ENCODE measurements at places on chromosomes 6 and 20. TPM values are rescaled to one million over a fixed set of nuclear protein-coding genes. Genes with fewer than 3 reads are reported as not detected.
A peak's percentile ranks its signal among the peaks of the same experiment; 100 is the strongest.

DNA sequence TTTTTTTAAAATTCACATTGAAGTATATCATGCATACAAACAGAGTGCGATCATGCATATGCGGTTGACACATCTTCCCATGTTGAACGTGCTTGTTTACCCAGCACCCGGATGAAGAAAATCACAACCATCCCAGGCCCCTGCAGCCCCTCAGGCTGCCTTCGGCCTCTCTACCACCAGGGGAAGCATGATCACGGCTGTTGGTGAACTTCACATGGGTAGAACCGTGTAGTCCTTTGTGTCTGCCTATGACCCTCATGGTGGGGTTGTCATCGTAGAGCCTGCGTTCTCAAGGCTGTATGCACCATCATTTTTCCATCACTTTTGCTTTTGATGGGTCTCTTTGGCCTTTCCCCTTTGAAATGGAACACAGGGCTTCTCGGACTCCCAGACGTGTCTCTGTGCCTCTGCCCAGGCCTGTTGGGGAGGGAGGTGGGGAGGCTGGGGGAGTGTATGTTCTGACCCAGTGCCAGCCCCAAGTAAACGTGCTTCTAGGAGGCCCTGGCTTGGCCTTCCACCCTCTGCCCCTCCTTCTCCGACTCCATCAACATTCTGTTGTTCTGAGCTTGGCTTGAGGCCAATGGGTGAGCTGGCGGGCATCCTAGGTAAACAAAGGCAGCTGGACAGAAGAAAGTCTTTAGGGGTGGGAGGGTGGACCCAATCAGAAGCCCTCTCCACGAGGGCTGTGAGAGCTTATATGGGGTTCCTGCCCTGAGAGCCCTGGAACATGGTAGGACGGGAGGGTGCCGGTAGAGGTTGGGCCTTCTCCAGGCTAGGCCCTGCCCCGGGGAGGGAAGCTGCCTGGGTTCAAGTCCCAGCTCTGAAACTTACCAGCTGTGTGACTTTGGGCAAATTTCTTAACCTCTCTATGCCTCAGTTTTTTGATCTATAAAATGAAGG lies 39.7 kb downstream of the TGM2 start:
- DNase-seq: peak; percentile 76

GRCh38 chr6:4345543-4345942 lies 210.2 kb upstream of the ECI2 start:
- DNase-seq: no peak

DNA sequence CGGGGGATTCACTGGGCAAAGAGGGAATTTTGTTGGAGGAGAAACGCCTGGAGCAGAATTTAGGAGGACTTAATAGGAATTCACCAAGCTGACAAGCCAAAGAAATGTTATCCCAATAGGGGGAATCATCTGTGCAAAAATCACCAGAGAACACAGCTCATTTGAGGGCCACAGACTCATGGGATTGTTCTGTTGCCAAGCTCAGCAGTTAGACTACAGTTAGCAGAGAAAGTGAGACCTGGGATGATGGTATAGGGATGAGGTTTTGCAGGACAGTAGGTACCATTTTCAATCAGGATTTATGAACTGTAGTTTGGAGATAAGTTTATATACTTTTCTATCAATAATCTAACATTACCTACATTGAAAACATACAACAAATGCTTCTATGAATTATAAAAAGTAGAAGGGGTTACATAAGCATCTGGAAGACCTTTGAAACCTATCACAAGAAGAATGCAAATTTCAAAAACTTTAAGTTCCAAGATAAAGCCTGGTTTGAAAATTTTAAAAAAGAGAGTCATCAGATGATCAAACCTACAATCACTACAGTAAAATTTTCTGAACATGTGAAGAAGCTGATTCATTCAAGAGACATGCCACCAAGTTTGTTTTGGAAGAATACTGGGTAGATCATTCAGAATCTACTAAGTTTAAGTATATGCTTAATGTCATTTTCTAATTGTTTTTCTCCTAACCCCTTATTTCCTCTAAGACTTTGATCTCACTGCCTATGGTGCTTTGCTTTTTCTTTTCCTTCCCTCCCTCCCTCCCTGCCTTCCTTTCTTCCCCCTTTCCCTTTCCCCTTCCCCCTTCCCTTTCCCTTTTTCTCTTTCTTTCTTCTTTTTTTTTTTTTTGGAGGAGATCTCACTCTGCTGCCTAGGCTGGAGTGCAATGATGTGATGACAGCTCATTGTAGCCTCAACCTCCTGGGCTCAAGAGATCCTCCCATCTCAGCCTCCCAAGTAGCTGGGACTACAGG lies 81.5 kb downstream of the KIF13A start:
- no peak for DNase-seq

DNA sequence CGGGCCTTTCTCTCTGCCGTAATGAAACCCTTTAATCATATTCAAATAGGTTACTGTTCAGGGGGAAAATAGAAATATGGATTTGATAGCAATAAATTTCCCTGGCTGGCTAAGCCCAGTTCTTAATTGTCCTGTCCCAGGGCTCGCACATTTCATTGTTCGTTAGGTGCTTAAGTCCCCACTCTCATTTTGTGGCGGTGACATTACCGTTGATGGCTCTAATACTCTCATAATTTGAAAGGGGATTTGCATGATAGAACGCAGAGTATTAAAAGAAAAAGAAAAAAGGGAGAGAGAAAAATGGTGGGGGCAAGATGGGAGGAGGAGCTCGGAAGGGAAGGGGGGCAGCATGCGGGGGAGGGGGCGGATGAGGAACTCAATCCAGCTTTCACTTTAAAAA lies 79.1 kb upstream of the FOXP4 start:
- DNase-seq: no peak

- DNase-seq: no peak
These were observed 5.2 kb downstream of the LRRC73 start for GRCh38 chr6:43504756-43505593.

GRCh38 chr6:138912308-138912707 lies 75.7 kb downstream of the REPS1 start:
- no peak for DNase-seq

DNA sequence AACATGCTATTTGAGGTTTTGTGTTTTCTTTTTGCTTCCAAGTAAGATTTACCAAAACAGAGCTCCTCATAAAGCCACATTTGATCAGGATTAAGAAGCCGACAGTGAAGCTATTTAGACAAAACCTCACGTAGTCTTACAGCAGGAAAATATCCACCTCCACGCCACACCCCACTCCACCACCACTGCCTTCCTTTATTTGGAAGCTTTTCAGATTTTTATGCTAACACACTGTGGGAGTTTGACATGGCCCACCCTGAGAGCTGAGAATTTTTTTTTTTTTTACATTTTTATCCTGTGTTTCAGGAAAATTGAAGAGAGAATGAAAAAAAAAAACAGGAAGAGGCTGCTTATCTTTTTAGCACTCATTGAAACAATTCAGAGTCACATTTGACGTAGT lies 104.8 kb upstream of the MC3R start:
- no peak for DNase-seq

DNA sequence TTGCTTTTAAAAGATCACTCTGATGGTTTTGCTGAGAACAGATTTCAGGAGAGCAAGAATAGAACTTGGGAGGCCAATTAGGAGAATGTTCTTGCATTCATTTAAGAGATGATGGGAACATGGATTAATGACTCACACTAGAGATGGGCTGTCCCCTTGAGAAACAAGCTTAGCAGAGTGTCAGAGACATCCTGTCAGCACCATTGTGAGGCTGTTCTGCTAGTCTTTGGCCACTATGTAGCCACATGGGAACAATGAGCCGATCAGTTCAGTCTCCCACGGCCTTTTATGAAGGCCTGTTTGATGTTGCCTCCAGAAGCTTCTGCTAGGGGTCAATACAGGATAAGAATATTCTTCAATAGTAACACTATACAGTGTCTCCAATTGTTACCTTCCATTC lies 113.0 kb upstream of the EYA4 start:
- no peak for DNase-seq

- no peak for DNase-seq
These were observed 612.3 kb upstream of the ARID1B start for GRCh38 chr6:156164701-156165452.

DNA sequence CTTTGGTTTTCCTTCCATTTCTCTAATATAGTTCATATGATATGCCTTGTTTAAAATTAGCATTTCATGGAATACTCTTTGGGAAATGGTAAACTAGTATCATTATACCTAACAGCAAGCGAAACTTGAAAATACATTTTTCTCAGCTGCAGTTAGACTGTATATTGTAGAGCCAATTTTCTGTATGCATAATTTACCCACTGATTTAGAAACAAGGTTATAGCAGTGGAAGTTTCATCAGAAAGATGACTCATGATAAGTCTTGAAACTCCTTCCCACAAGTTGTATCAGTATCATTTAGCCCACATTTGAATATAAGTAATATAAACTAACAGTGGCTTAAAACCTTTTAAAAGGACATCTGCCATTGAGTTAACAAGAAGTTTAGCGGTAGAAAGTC lies 164.8 kb upstream of the BMP5 start:
- no peak for DNase-seq

DNA sequence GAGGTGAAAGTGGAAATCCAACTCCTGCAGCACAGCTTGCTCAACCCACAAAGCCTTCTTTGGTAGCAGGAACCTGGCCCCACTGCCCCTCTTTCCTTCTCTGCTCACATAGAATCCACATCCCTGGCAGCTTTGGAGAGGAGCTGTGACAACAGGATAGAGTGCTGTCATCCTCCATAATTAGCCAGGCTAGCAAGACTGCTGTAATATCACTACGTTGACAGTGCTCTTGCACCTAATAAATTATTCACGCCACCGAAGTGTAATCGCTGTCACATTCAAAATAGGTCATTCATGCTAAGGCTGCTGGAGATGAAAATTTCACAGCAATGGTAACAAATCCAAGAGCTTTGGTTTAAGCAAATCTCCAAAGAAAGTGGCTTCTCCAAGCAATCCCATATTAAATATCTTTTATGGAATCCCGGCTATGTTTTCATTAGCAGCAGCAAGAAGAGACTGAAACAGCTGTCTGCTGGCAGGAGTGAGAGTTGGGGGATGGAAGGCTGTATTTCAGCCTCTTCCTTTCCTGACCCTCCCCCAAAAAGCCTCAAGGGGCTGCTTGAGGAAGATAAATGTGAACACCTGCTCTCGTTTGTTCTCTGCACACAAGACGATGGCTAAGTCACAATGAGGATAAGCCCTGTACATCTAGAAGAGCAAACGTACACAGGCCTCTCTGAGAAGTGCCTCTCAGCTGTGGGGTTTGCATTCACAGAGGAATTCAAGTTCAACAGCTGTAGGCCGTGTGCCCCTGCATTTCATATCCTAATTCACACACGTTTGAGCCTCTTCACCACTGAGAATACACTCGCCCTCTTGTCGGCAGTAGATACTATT lies 16.5 kb downstream of the RIPOR2 start:
- DNase-seq: no peak

DNA sequence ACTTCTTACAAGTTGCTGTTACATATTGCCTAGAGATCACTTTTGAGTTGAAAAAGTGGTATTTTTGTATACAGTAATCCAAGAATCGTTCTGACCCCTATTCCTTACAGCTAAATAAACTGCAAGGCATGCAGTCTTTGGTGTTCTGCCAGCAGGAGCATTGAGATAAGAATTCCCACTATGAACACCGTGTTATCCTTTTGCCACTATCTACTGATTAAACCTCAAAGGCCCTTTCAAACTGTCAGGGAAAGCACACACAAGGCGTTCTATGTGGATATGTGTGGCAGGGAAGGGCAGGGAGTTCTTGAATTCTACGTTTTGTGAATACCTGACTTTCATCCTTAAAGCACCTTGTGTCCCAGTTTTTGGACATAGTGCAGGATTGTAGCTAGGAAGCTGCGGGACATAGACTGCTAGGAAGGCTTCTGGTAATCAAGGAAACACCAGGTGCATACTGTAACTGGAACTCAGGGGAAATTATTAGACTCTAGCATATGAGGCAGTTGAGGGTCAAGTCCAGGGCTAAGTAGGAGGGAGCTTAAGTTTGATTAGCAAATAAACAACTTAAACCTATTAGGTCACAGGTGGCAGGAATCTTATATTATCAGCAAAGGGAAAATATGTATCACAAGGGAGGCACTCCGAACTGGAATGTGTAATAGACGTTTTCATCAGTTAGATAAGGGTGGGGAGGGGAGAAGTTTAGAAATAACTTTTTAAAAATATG lies 506.6 kb downstream of the RNF144B start:
- DNase-seq: no peak

DNA sequence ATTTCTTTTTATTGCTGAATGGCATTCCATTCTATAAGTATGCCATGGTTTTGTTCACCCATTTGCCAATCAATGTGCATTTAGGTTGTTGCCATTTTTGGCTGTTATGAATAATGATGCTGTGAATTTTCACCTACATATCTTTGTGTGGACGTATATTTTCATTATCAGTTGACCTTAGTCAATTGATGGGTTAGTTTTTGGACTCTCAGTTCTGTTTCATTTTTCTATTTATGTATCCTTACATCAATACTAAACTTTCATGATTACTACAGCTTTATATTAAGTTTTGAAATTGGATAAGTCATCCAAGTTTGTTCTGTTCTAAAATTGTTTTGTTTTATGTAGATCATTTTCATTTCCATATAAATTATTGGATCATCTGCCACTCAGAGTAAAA lies 261.9 kb upstream of the CNR1 start:
- no peak for DNase-seq

DNA sequence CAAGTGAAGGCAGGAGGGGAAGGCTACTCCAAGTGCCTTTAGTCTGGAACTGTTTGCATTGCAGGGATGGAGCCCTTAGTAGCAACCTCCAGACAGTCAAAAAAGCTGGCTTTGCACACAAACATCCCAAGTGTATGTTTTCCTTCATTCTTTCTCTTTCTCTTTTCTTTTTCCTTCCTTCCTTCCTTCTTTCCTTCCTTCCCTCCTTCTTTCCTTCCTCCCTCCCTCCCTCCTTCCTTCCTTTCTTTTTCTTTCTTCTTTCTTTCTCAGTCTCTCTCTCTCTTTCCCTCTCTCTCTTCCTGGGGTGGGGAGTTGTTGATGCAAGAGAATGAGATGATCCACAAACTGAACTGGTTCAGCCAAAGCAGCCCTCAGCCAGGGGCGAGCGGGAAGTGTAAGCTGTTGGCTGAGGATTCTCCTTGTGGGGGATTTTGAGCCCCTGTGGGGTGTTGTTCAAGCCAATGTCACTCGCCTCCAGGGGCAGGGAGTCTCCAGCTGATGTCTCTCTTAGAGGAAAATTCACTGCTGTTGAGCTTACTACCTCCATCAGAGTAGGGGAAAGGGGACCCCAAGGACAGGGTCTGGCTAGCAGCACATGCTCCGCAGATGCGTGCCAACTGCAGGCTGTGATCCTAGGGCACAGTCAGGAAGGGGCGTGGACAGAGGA lies 11.7 kb downstream of the RSPO4 start:
- DNase-seq: no peak

DNA sequence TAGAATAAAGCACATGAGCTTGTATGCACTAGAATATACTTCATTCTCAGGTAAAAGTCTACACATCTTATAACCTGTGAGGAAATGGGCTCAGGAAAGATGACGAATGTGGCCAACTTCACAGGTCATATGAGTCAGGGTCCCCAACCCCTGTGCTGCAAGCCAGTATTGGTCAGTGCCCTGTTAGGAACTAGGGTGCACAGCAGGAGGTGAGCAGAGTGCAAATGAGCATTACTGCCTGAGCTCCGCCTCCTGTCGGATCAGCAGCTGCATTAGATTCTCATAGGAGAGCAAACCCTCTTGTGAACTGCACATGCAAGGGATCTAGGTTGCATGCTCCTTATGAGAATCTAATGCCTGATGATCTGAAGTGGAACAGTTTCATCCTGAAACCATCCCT lies 182.3 kb downstream of the TRDN start:
- no peak for DNase-seq

The OR2W1 gene
- not detected for total RNA-seq

The OXT gene
- not detected for total RNA-seq

The FKBP5 gene
- total RNA-seq: 248 TPM

The HUS1B gene
- total RNA-seq: 6.1 TPM

The DEFB125 gene
- not detected for total RNA-seq

The OPRM1 gene
- total RNA-seq: not detected

The C6orf163 gene
- total RNA-seq: 7.4 TPM

The OPRL1 gene
- 1.5 TPM for total RNA-seq

The ADGRB3 gene
- total RNA-seq: 0.59 TPM
